NCI-H1105 (cell line): ENCODE measurements at places on chromosomes 16 and 17.

- DNase-seq = no peak
These were observed 67.1 kb upstream of the NLK start for GRCh38 chr17:27975146-27976011.

DNA sequence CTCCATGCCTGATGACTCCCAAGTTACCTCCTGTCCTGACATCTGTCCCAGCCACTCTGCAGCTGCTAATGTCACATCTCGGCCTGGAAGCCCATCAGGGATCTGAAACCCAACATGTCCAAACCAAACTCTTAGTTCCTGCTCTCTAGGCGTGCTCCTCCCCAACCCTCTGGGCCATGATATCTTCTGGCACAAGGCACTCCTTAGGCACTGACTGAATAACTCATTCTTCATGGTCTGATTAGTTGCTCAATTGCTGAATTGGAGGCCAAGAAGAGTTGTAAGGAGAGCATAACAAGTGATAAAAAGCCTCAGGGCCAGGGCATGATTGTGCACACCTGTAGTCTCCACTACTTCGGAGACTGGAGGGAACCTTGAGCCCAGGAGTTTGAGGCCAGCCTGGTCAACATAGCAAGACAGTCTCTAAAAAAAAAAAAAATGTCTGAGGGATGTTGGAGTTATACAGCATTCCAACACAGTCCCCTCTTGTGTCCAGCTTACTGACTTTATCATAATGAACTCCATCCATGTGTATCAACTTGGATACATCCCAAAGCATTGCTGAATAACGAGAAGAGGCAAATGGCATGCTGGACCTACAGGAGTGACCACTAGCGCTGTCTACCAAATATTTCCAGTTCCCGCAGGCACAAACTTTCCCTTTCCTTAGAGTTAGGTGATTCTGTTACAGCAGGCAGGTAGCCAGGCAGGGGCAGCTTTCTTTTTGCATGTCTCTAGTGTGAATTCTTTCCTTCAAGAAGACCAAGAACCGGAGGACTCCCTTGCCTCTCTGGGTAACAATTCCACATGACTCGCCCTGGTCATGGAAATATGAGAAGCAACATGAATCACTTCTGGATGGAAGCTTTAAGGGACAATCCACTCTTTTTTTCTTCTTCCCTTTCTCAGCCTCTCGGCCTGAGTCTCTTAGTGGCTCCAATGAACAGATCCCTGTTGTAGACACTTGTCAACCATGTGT lies 18.1 kb upstream of the SHCBP1 start:
- no peak for DNase-seq

DNA sequence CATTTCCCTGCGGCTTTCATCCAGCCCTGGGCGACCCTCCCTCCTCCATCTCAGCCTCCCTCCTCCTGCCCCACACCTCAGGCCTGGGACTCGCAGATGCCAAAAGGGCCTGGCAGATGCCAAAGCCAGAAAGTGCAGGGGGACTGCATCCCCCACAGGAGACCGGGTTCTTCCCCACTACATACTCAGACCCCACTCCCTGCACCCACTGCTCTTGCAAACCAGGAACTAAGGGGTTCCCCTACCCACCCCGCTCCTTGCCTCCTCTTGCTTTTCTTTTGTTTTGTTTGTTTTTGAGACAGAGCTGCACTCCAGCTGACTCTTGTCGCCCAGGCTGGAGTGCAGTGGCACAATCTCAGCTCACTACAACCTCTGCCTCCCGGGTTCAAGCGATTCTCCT lies 3.2 kb downstream of the HS3ST6 start:
- DNase-seq = no peak

- DNase-seq = no peak
These were observed 19.9 kb upstream of the RBL2 start for GRCh38 chr16:53414381-53414780.

DNA sequence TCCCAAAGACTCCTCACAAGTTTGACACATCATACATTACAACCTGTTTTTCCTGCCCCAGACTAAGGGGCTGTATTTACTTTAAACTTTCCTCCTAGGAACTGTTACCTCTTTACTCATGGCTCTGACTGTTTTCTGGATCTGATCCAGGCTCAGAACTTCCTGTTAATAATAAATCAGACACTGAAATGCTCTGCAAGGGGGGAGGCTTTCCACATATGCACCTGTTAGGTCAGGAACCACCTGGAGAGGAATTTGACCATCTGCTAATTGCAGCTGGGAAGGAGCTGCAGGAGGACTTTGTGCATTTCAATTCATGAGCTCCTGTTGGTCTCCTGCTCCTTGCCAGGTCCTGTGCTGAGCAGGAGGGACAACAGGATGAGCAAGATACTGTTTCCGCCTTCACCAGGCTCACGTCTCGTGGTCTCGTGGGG lies 476.9 kb upstream of the CDH5 start:
- DNase-seq = no peak

DNA sequence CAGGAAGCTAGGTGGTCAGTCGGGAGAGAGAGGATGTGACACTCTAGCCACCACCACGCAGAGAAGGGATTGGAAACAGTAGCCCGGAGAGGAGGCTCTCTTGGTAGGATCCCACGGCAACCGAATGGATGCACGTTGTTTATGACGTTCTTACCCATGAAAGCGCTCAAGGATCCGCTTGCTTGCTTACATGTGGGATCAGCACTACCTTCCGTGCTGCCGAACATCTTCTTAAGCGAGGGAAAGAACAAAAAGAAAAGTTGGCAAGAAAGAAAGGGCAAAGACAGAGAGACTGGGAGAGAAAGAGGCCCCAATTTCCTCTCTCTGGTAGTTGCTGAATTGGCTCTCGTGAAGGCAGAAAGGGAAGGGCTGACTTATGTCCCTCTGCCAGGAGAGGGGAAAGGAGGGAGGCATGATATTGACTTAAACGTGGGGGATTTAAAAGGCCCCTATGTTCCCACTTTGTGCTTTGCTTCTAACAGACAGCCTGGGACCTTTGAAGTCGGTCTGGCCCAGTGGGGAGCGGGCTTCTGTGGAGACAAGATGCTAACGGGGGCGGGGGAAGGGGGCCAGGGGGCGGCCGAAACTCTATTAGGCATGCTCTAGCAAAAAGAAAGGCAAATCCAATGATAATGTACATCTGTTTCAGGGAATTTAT lies 35.4 kb downstream of the SNX20 start:
- no peak for DNase-seq

GRCh38 chr17:10549096-10549842 lies at the start of gene MYH2:
MYH2 (minus strand) TSS chr17:10549658; CDS start chr17:10547920, 1,738 bp downstream.
- DNase-seq = no peak

DNA sequence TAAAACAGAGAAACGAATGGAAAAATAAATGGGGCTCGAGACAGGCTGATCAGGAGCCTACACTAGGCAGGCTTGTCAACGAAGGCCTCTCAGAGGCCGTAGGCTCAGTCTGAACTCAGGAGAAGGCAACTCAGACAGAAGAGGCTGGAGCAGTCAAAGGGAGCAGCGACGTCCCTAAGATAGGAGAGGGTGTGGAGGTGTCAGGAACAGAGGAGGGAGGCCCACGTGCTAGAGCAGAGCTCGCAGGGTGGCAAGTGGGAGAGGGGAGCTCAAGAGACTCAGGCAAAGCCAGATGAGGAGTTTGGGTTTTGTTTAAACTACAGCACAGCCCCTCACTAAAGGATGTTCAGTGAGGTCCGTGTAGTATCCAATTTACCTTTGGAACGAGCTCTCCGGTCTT lies 32.7 kb downstream of the LRRC75A start:
- DNase-seq = no peak

GRCh38 chr16:3861808-3862451 lies 18.6 kb downstream of the CREBBP start:
- no peak for DNase-seq

DNA sequence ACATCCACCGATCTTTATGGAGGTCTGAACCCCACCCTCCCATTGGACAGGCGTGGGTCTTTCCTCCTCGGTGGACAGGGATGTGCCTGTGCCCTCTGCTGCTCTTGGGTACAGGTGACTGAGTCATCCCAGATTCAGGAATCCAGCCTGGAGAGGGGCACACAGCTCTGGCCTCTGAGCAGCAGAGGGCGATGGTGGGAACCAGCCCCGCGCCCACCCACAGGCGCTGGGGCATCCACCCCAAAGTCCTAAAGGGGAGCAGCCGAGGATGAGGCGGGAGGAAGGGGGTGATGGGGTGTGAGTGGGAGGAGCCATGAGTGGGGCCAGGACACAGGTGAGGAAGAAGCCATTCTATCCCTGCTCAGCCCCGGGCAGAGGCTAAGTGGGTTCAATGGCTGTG lies 35.0 kb downstream of the ENGASE start:
- DNase-seq = no peak
